CD4-positive, alpha-beta T cell treated with Interleukin-17A for 4 hours (primary cell): ENCODE measurements at places on chromosomes 4 and X.

- DNase-seq = no peak
Observed at GRCh38 chr4:53711926-53712325, 120.6 kb upstream of the LNX1 start.

GRCh38 chr4:118410138-118410537 is 57.3 kb upstream of the PRSS12 start:
- no peak for DNase-seq

GRCh38 chr4:137209240-137209639 is 323.1 kb downstream of the PCDH18 start:
- no peak for DNase-seq

DNA sequence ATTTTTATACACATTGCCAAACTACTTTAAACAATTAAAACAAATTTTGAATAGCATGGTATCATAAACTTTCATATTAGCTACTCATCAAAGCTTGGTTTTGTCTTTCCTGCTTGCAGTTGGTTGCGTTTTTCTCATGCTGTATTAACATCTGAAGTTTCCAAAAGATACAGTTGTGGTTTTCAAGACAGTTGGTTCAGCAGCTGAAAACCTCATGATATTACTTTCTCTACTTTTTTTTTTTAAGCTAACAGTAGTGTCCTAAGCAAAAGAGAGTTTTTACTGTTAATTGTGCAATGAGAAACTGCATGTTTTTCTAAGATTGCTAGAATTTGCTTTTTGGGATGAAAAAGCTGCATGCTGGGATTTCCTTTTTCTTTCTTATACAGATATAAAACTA is 15.2 kb downstream of the RUFY3 start:
- DNase-seq = no peak

DNA sequence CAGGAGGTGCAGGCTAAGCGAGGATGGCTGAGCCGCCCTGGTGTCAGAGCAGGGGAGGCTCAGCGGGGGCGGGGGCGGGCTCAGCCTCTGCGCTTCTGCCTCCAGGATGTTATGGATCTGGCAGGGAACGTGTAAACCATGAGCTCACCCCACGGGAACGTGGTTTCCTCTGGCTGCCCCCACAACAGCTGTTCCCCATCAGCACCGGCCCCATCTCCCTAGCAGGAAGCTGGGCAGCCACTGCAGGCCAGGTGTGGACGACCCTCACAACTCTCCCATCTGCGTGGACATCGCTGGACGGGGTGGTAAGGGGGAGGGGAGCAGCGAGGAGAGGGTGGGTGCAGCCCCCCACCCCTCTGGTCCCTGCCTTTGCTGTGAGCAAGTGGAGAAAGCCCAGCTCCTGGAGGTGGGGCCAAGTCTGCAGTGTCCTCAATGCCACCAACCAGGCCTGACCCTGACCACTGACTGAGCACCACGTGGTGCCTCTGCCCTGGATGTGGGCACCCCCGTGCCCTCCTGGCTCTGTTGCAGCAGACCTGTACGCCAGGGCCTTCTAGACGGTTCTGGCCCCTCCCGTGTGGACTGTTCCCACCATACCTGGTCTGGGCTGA is 28.1 kb upstream of the SPON2 start:
- peak; percentile 43 for DNase-seq

GRCh38 chrX:155876704-155877103 is 4.4 kb upstream of the VAMP7 start:
- DNase-seq = no peak

GRCh38 chrX:10043386-10043785 is 76.2 kb downstream of the CLDN34 start:
- DNase-seq = no peak

GRCh38 chr4:65597697-65598096 is 72.6 kb downstream of the EPHA5 start:
- DNase-seq = no peak

- no peak for DNase-seq
Observed at GRCh38 chr4:81891005-81891996, 419.6 kb upstream of the RASGEF1B start.

- DNase-seq = no peak
Observed at GRCh38 chr4:38073596-38074234, 113.5 kb downstream of the PTTG2 start.

DNA sequence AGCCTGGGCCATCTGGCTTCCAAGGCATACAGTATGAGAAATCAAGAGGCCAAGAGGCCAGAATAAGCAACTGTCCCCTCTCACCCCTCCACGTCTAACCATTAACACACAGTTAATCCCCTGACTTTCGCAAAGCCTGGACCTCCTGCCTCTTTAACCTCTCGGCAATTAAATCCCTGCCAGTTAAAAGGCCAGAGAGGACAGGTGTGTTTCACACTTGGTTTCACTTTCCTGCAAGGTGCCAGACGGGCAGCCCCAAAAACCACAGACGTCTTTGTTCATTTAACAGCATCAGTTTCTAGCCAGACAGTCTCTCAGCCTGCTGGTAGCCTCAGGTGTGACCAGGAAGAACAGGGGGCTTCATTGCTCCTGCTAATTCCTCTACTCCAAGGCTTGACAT is 91.1 kb upstream of the KIT start:
- no peak for DNase-seq

DNA sequence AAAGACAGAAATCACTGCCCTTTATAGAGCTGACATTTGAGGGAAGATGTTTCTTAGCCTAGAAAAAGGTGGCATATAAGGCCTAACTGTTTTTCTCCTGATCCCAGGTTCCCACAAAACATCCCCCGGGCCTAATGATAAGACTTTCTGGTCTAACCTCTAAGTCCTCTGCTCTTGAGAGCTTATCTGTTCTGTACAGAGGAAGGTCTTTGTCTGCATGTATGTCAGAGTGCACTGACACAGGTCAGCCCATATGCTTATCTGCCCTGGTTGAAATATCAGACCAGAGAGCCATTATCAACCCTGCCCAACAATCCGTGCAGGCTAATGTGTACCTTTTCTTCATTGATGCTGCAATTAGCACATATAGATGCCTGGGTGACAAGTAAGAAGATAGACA is 76.2 kb downstream of the ARHGEF9 start:
- DNase-seq = no peak

- no peak for DNase-seq
Observed at GRCh38 chrX:151384807-151385206, 12.2 kb upstream of the VMA21 start.

GRCh38 chr4:105112274-105112673 is 34.4 kb upstream of the TET2 start:
- no peak for DNase-seq

DNA sequence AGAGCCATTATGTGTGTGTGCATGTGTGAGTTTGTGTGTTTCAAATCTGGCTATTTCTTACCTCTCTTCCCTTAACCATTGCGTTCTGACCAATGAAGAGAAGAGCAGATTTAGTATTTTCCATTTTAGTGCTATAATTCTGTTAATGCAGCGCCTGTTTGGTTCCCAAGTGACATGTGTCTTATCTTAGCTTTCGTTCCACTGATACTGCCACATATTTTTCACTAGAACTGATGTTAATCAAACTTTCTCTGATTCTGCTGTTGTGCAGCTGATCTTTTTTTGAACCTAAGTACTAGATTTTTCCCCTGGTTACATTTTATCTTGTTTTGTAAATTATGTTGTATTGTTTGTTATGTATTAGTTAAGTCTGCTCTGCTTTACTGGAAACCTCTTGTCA is 152.9 kb upstream of the MID1 start:
- DNase-seq = no peak
